ENCODE measurements at places on chromosomes 1 and 21.

GRCh38 chr21:29091033-29091432 lies 17.6 kb upstream of the CCT8 start:
- DNase-seq = no peak

GRCh38 chr21:36126208-36126565 lies 8.7 kb upstream of the CBR3 start:
- DNase-seq = no peak

DNA sequence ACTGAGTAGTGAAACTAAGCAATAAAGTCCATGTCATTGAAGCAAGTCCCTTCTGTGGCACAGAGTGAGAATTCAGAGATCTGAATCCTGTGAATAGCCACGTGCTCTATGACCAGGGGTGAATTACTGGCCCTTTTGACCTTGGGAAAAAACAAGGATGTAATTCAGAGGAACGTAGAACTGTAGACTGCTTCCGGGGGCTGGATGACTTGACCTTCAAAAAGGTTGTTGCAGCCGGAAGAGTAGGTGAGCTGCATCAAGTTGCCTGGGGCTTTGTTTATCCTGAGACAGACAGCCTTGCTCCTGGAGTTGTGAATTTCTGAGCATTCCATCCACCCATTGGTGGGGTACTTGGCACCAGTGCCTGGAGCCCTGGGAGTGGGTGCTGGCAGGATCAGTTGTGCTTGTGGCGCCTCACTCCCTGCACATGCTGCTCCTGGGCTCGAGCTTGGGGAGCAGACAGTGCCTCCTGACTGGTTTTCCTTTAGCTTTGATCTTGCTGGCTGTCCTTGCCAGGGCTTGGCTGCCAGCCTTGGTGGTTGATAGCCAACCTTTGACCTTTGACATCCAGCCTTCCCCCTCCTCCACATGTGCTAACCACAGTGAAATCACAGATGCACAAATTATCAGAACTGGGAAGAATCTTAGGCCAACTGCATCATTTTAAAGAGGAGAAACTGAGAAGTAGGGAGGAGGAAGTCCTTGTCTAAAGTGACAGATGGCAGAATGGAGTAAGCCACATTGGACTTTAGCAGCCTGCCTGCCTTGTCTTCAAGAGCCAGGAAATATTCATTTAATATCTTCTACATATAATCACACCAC lies 16.2 kb upstream of the MYOG start:
- no peak for DNase-seq

- DNase-seq = no peak
These were observed 80.2 kb upstream of the F3 start for GRCh38 chr1:94621802-94622201.

GRCh38 chr1:26046246-26047095 lies 553 bp upstream of the SLC30A2 start:
- no peak for DNase-seq

DNA sequence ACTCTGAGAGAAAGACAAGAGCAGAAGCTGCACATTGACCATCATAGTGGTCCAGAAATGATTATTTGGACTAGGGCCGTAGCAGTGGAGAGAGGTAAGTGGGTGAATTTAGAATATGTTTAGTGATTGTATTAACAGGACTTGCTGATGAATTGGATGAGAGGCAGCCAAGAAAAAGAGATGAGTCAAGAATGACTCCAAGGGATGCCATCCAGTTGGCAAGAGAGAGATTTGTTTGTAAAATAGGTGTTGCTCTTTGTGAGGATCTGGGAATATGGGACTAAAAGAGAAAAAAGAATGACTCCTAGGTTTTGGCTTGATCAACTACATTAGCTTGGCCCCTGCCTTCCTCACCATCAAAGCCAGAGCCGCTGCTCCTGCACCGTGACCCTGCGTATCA lies 54.2 kb upstream of the ARTN start:
- no peak for DNase-seq

DNA sequence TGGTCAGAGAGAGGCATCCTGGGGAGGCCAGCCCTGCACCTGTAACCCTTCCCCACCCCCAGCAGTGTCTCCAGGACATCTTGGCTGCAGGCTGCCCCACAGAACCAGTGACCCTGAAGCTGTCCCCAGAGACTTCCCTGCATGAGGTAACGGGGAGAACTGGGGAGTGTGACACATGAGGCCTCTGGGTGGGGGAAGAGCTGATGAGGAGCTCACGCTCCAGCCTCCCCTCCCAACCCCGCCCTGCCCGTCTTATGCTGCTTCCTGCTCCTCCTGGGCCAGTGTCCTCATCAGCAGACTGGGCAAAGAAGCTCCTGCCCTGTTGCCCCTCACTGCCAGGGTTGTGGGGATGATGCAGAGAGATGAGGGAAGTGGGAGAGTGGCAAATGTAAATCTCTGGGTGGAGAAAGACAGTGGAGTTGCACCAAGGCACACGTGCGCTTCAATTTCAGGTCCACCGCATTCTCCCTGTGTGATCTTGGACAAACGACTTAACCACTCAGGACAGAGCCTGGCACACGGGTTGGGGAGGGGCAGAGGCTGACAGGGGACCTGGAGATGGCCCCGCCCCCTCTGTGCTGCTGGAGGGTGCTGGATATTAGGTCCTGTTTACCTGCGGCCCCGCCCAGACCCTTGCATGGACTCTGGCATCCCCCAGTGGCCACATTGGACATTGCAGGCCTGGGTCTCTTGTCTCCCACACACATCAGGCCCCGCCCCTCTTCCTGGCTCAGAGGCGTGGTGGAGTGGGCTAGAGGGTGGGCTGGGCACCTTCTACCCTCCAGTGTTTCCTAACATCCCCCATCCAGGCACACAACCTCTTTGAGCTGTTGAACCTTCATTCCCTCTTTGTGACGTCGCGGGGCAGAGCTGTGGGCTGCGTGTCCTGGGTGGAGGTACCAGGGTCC lies 12.3 kb downstream of the CLCNKB start:
- peak; percentile 87 for DNase-seq

DNA sequence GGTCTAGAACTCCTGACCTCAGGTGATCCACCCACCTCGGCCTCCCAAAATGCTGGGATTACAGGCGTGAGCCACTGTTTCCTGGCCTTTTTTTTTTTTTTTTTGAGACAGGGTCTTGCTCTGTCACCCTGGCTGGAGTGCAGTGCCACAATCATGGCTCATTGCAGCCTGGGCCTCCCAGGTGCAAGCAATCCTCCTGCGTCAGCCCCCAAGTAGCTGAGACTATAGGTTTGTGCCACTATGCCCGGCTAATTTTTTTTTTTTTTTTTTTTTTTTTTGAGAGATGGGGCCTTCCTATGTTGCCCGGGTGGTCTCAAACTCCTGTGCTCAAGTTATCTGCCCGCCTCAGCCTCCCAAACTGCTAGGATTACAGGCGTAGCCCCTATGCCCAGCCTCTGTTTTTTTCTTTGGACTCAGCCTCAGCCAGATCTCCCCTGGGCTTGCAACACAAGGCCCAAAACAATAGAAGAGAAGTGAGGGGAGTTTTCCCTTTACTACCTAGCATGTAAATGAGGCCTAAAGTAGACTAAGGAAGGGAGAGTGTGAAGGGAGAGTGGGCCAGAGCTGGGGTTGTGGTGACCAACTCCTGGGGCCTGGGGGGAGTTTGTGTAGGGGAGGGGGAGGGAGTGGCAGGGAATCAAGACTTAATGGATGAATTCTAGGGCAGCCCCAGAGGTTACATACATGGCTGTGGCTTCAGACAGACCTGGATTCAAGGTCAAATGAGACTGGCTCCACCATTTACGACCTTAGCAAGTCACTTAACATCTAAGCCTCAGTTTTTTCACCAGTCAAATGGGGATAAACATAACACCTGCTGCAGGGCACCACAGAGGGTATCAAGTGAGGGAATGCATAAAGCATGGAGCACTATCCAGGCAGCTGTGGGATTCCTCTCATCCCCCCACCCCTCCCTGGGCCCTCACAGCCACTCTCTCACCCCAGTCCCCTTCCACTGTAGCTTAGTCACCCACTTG lies 1.6 kb upstream of the CD52 start:
- no peak for DNase-seq

- DNase-seq = peak; percentile 48
These were observed 46.6 kb downstream of the PACC1 start for GRCh38 chr1:212368073-212368484.

DNA sequence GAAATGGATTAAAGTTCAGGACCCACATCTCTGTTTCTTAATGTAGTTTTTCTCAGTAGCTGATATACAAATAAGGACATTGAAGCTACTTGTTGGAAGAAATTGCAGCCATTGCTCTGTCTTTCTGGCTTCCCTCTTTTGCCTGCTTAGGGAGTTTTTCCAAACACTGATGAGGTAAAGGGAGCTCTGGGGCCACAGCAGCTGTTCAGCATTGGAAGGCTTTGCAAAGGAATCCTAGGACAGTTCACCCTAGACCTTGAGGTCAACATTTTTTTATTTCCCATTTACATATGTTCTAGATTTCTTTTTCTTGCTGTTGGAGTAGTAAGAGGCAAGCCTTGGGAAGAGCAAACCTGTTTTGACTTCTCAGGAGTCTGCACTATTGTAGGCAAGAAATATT lies 126.9 kb upstream of the PLPPR5 start:
- no peak for DNase-seq

DNA sequence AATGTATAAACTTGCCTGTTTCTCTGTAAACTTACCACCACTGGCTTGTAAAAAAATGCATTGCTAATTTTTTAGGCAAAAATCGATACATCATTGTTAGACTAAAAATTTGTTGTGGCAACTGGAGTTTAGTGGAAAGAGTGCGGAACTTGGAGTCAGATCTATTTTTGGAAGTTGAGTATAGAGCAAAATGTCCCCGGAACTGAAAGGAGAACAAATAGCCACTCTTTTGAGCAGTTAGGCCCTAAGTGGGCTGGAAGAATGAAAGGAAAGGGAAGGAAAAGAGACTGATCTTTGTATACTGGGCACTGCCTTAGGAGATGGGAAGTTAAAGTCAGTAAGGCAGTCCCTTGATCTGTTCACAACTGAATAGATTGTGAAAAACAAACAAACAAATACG lies 30.2 kb downstream of the OPTC start:
- no peak for DNase-seq

- DNase-seq = no peak
These were observed 257.2 kb downstream of the MRPL39 start for GRCh38 chr21:25350056-25350455.

DNA sequence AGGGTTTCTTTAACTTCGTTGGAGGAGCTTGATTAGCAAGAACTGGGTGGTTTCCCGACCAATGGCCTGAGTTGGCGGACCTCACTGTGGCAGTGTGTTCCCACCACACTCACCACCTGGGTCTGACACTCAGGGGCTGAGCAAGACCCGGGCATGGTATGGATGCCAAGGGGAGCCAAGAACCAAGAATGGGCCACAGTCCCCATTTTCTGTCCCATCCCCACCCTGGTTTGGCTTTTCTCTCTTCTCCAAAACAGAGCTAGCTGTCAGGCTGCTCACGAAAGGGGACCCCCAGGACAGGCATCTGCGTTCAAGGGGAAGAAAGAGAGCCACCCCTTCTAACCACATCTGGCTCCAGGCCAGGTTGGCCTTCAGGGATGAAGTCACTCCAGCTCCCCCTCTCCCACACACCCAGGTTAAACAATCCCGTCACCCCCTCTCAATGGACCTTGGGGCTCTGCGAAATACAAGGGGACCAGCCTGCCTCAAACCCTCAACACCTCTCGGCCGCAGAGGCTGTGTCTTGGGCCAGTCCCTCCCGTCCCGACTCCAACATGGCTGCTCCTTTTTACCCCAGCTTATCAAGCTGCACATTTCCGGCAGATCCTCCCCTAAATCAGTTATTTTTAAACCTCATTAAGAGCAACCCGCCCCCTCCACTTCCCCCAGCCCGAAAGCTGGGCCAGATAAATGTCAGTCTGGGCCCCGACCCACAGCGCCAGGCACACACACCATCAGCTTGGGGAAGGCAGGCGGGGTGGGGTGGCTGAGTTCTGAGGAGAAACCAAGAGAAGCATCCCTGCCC lies 3.4 kb downstream of the TAGLN2 start:
- DNase-seq = no peak

Data from SW480 (cell line).